ENCODE measurements at places on chromosomes 3 and 15.
A peak's percentile ranks its signal among the peaks of the same experiment; 100 is the strongest.

- peak; percentile 19 for DNase-seq
Measured at GRCh38 chr15:30042556-30042955, 40.2 kb upstream of the GOLGA8J start.

DNA sequence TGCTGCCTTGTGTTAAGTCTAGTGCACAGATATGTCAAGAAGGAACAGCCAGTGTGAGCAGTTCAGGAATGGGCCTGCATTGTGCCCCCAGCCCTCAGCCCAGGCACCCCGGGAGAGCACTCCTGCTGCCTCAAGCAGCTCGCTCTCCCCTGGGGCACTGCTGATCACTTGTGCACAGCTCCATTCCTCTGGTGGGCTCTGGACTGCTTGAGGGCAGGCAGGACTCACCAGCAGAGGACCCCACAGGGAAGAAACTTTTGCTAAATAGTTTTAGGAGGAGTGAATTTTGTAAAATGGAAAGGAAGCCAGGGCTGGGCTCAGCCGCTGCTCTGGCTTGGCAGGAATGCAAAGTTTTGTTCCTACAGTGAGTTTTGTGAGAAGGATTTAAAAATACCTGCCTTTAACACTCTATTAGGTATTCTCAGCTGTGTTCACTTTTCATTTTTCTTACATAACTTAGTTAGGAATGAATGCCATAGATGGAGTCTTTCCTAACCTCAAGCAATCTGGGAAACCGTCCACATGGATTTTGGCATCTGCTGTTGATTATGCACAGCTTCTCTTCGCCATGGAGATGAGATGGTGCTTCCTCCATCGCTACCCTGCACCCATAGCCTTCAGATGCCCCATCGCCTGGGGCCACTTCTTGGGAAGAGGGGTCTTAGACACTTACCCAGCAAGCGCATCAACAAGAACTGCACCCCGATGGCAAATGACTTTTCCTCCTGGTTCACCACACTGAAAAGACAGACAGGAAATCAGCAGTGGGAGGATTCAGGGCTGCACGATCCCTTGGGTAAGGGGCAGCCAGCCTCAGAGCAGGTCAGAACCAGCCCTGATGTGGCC, 42.3 kb upstream of the RAB6B start:
- peak; percentile 28 for DNase-seq

- DNase-seq: no peak
Measured at GRCh38 chr3:151142929-151143328, 57.5 kb downstream of the MED12L start.

DNA sequence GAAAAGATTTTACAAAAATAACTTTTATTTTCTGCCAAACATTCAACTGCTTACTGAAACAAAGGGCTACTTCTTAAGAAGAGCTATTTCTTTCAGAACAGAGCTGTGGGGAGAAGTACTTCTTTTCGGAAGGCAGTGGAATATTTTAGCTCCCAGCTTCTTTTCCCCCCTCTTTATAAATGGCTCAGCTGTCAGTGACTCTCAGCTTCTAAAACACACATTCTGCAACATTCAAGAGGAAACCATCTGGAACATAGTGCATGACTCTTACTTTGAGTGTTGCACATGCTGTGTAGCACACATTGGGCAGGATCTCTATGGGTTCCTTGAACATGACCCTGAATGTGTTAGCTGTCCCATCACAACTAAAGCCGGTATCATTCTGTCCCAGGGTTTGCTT, 7.0 kb upstream of the C15orf40 start:
- DNase-seq: no peak

GRCh38 chr3:177523872-177524438, 326.7 kb upstream of the TBL1XR1 start:
- peak; percentile 40 for DNase-seq

- DNase-seq: peak; percentile 84
Measured at GRCh38 chr15:60370105-60370868, 27.5 kb downstream of the ANXA2 start.

DNA sequence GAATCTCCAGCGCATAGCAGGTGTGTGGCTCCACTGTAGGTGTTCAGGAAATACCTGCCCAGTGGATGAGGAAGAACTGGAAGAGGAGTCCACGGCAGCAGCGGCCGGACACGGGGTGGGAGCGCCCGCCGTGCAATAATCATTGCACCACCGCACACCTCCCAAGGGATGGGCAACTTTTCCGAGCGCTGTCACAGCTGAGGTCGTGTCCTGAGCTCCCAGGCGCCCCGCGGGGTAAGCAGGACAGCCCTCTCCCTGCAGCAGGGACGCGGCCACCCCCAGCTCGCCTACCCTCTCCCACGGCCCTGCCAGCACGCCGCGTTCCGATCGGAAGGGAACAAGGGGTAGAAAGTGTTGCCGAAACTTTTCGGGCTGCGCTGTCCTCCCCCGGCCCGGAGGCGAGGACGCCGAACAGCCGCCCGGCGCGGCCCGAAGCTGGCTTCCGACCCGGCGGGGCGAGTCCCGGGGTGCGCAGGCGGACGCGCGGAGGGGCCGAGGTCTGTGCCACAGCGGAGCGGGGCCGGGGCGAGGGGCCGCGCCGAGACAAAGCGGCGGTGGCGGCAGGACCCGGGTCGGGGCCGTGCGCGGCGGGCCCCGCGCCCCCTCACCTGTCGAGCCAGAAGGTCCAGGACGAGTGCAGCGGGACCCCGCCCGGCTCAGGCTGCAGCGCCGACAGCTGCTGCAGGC, 475 bp downstream of the EIF4E3 start:
- no peak for DNase-seq

DNA sequence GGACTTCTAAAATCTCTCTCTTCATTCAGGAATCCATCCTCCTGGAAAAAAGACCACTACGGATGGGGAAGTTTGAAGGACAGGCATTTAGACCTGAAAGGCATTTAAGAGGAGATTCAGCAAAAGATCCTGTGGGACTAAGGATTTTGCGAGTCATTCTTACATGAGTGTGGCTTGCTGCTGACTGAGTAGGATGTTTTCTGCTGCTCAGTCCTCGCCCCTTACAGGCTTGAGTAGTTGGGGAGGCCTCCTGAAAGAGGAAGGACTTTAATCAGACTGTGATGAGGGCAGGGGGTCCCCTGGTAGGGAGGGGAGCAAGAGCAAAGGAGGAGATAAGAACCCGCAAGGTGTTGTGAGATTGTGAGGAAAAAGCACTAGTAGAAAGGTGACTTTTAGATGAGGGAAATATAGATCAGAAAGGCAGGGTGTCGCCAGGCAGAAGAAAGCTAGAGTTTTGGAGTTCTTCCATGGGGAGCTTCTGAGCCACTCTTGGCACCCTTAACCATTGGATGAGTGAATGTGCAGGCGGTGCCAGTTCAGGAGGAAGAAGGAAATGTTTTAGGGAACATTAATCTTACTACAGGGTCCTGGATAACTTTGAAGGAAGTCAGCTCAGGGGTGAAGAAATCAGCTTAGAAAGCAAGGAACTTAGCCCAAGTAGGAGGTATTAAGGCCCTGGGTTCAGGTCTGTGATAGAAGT, 171.1 kb downstream of the RORA start:
- DNase-seq: no peak

- peak; percentile 57 for DNase-seq
Measured at GRCh38 chr3:12579905-12580304, 23.0 kb downstream of the MKRN2 start.

DNA sequence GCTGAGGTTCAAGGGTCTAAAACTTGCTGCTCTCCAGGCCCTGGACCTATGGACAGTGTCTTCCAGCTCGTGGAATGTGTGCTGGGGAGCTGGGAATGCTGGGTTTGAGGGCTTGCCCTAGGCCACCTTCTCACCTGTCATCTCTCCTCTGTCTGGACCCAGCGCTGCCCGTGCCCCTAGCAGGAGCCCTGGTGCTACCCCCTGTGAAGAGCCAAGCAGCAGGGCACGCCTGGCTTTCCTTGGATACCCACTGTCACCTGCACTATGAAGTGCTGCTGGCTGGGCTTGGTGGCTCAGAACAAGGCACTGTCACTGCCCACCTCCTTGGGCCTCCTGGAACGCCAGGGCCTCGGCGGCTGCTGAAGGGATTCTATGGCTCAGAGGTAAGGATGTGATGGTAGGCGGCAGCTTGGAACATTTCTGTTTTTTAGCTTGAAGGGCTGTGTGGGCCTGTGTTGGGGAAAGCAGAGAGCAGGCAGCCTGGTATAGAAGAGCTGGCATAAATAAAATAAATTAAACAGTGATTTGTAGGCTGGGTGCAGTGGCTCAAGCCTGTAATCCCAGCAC, 5.1 kb downstream of the CHRD start:
- no peak for DNase-seq

GRCh38 chr15:41714291-41714690, 54.1 kb downstream of the MGA start:
- no peak for DNase-seq

- peak; percentile 15 for DNase-seq
Measured at GRCh38 chr15:94312946-94313345, 81.6 kb downstream of the MCTP2 start.

GRCh38 chr3:194275721-194276120, 75.4 kb downstream of the CPN2 start:
- DNase-seq: no peak

GRCh38 chr3:197068077-197068476, 38.5 kb upstream of the MELTF start:
- no peak for DNase-seq

DNA sequence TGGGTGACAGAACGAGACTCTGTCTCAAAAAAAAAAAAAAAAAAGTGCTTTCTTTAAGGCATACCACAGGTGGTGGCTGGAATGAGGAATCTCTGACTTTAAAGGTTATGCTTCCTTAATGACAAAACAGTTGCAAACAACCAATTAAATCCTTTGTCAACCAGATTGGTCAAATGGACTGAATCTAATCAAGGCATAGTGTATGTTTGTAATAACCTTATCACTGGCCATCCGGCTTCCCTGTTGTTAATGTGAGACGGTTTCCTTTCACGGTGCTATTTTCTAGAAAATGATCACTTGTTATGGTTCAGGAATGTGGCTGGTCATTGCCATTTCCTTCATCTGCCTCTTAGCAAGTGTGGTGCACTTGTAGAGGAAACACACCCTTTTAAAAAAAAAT, 75.9 kb downstream of the FLNB start:
- DNase-seq: no peak

DNA sequence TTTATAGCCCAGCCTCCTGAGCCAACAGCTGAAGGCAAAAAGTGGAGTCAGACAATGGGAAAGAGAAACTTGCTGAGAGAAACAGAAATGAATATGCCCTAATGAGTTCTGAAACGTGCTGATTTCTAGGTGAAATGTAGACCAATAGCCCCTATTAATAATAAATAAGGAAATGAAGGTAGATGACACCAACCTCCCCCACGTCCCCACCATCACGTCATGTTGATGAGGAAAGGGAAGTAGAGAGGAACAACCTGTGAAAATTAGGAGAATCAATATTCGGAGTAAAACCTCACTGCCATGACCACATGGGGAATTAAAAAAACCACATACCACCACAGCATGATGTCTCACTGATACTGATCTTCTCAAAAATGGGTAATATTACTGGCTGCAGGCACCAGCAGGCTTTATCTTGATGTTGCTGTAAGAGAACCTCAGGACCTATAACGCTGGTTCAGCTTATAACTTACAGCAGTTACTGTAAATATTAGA, 64.0 kb downstream of the KAT2B start:
- no peak for DNase-seq

GRCh38 chr15:100297812-100298211, 44.0 kb downstream of the ADAMTS17 start:
- no peak for DNase-seq

DNA sequence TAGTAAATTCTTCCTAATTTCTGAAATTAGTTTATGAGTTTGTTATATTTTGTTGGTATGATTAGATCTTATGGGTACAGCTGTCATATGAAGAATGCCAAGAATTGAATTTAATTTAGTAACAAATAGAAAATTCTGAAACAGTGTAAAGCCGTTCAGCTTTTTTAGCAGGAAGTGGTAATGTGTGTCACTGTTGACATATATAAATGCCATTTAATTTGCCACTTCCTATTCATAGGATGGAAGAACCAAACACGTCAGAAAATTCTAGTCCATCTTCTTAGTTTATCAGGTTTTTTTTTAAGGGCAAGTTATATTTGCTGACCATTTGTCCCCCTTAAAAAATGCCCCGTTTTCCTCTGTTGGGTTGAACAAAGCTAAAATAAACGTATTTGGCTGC, 43.0 kb downstream of the RAB8B start:
- DNase-seq: peak; percentile 40

- DNase-seq: peak; percentile 12
Measured at GRCh38 chr3:52379610-52380009, 63.5 kb downstream of the DNAH1 start.

DNA sequence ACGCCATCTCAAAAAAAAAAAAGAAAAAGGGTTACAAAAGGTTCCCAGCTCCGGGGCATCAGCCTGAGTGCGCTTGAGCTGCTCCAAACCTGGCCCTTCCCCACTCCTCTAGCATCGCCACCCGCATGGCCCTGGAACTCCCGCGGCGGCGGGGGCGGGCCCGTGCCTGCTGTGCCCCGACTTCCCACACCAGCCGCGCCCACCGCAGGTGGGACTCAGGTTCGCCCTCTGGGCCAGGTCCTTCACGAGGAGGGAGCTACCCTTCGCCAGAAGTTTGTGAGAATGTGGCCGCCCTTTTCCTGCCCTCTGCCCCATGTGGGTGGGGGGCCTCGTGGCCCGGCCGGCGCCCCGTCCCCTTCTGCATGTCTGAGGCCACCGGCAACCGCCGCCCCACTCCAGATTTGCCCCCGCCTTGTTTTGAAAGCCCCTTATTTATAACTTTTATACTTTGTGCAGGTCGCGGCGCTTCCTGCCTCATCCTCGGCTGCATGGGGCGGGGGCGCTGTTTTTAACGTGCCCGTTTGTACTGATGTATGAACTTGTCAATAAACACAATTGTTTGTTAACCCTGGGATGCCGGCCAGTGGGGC, 507 bp upstream of the JMJD7 start:
- no peak for DNase-seq

DNA sequence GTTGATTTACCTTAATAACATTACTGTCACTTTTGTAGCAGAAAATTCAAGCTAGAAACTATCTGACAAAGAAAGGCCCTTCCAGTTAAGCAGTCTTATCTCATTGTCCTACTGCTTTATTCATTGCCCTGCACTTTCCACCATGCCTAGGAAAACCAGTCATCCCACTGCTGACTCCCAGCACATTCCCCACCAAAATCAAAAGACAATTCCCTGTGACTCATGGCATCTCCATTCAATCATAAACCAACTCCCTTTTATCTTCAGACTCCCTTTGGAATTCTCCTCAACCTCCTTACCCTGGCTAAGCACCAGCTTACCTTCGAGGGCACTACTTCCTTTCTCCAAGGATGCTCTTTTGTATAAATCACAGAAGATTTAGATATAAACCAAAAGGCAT, 184.3 kb downstream of the PLCH1 start:
- DNase-seq: no peak

DNA sequence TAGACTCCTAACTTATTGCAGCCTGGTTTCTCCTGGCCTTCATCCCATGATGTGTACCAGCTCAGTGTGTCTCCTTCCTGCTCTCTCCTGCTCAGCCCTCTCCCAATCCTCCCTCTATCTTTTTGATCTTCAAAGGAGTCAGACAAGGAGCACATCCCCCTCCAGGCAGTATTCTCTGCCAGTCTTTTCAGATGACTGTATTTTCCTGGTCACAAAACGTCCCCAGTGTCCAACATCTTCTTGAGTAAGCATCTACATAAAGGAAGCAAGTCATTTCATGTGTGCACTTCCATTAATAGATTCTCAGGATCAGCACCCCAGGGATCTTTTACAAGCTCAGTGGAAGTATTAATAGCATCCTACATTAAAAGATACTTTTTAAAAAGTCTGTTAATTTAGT, 148.9 kb upstream of the THBS1 start:
- no peak for DNase-seq
